Muscle of leg (tissue), 16 donors: ENCODE measurements at places on chromosomes 7 and 10. TPM values are rescaled to one million over a fixed set of nuclear protein-coding genes. Genes with fewer than 3 reads are reported as not detected.
A peak's percentile ranks its signal among the peaks of the same experiment; 100 is the strongest.

The TPST1 gene
- total RNA-seq = 39.6 TPM

DNA sequence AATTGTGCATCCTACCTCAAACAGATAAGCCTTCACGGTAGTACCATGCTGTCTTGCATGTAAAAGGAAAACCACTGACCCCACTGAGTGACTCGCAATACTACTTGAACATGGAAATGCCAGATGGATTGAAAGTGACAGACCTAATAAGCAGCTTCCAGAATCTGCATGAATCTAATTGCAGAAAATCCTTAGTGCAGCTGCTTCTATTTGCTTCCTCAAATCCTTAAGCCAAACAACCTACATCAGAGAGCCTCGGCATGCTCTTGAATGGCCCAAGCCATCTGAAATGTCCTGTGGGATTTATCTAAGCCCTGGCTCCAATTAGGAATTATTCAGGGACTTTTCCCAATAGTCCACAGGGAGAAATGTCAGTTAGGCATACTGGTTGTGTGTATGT lies 509.5 kb upstream of the CELF2 start:
- H3K4me3 ChIP-seq = no peak overlapping the region
- H3K27me3 ChIP-seq = no peaks in the 10 kb centered on the region
- peak; percentile 32 for DNase-seq

DNA sequence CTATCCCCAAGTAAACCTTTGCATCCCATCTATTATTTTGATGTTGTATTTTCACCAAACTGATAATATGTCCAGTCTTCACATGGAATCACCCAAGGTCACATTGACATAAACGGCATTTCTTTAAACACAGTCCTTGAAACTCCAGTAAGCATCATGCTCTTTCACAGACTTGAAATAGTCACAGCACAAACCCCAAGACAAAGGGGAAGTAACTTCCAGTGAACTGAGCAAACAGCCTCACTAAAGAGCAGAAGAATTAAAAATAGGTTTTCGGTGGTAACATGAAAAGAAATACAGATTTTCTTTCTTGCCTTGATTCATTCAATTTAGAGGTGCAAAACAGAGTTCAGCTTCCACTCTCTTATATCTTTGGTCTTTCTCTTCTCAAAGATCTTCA lies 253.7 kb downstream of the SFMBT2 start:
- peak; percentile 22 for DNase-seq
- H3K36me3 ChIP-seq = peaks cover 11% of the 10 kb centered on the region
- peaks cover 12% of the 10 kb centered on the region for H3K4me1 ChIP-seq
- no peaks in the 10 kb centered on the region for H3K27me3 ChIP-seq

DNA sequence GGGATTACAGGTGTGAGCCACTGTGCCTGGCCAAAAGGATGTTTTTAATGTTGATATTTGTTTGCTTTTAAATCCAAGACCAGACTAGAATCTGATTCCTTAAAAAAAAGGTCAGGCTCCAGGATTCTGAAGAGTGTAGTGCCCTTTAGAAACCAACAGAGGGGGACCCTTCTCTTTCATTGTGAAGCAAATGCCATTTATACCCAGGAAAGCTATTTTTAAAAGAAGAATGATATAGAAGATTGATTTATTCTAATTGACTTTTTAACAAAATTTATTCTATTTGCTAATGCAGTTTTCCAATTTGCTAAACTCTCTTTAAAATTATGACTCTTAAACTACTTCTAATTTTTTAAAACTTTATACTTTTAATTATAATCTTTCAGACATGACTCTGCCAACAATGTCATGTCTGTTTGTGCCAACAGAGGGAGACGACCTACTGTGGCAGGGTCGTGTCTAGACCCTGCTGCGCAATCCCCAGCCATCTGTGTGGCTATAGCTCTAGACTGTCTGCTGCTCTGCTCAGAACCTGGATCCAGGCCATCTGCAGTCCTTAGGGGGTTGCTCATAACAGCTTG lies 201.0 kb upstream of the IMMP2L start:
- peaks cover 7% of the 10 kb centered on the region for H3K36me3 ChIP-seq
- no peak overlapping the region for H3K27ac ChIP-seq
- peak; percentile 65 for DNase-seq

GRCh38 chr7:45563941-45564461 lies 10.2 kb upstream of the ADCY1 start:
- H3K27me3 ChIP-seq = peaks cover 9% of the 10 kb centered on the region
- H3K27ac ChIP-seq = peak overlapping the region; percentile 86
- H3K4me3 ChIP-seq = no peak overlapping the region
- peak; percentile 79 for DNase-seq

The ADD3 gene
- 135 TPM for total RNA-seq
